Right atrium auricular region (tissue), 2 donors: ENCODE measurements at places on chromosomes 12 and 14. TPM values are rescaled to one million over a fixed set of nuclear protein-coding genes. Genes with fewer than 3 reads are reported as not detected.
A peak's percentile ranks its signal among the peaks of the same experiment; 100 is the strongest.

The CEBPE gene
- total RNA-seq = not detected

The ACVR1B gene
- total RNA-seq = 8.2 TPM

DNA sequence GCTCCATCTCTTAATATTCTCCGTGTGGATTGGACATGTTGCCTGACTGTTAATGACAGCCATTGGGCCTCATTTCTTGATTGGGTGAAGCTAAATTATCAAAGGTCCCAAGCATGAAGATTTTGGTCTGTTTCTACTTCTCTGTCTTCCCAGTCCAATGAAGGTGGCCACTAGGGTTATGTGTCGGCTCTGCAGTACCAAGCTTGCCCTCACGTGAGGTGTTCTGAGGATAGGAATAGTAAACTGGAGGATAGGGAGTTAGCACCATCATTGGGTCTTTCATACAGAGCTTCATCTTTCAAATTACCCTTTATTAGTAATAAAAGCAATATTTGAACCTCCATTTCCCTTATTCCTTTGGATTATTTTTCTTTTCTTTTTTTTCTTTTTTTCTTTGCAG lies 21.9 kb upstream of the BICD1 start:
- no peak overlapping the region for H3K27ac ChIP-seq
- no peaks in the 10 kb centered on the region for H3K27me3 ChIP-seq
- no peak for DNase-seq

The TGM1 gene
- total RNA-seq = 11.9 TPM

GRCh38 chr12:25025951-25026490 lies 77.1 kb upstream of the BCAT1 start:
- H3K27ac ChIP-seq = no peak overlapping the region
- H3K4me1 ChIP-seq = no peaks in the 10 kb centered on the region
- no peaks in the 10 kb centered on the region for H3K27me3 ChIP-seq
- DNase-seq = no peak
- no peak overlapping the region for H3K4me3 ChIP-seq
- no peaks in the 10 kb centered on the region for H3K36me3 ChIP-seq

GRCh38 chr12:3083921-3084347 lies 6.8 kb downstream of the TSPAN9 start:
- DNase-seq = no peak
- no peaks in the 10 kb centered on the region for H3K27me3 ChIP-seq
- no peak overlapping the region for H3K4me3 ChIP-seq
- H3K36me3 ChIP-seq = no peaks in the 10 kb centered on the region
- H3K4me1 ChIP-seq = no peaks in the 10 kb centered on the region
- peak overlapping the region; percentile 73 for H3K27ac ChIP-seq

GRCh38 chr14:82999802-83000201 lies 1466.1 kb upstream of the SEL1L start:
- H3K4me3 ChIP-seq = no peak overlapping the region
- no peaks in the 10 kb centered on the region for H3K4me1 ChIP-seq
- no peak for DNase-seq
- H3K27me3 ChIP-seq = no peaks in the 10 kb centered on the region
- no peaks in the 10 kb centered on the region for H3K36me3 ChIP-seq

DNA sequence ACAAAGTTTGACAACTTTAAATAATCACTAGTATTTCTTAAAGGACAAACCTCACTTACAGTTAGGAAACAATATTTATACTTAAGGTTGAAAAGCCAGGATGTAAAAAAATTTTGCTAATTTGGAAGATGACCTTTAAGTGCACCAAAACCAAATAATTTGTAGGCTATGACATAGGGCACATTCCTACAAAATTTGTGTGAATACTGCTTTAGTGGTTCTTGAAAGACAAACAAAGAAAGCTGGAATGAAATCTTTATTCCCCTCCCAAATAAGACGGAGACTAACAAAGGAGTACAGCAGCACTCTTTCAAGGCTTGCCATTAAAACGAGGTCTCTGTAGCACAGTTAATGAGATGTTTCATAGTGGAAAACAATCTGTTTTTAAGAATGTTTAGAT lies 45.6 kb downstream of the MSRB3 start:
- DNase-seq = no peak
- no peak overlapping the region for H3K4me3 ChIP-seq
- H3K27ac ChIP-seq = no peak overlapping the region
- no peaks in the 10 kb centered on the region for H3K4me1 ChIP-seq

DNA sequence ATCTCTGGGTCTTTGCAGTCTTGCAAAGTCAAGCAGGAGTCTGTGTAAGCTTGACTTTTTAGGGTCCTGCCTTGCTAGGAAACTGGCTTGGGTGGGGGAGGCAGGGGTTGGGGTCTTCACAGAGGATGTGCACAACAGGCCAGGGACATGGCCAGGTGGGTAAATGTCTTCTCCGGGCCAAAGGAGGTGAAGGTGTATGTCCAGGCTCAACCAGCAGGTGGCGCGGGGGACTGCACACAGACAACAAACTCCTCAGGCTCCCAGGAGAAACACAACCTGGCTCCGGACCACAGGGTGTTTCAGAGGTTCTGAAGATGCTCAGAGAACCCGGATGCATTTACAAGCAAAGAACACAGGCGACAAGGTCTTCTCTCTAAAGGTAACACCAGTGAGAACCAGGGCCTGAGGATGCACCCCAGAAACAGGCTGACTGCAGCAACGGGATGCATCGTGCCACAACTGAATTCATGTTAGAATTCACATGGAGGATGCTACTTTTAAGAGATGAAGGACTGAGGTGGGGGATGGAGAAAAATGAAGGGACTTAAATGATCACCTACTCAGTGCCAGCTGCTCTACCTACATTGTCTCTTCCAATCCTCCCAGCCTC lies 56.0 kb downstream of the PLEKHG3 start:
- no peaks in the 10 kb centered on the region for H3K36me3 ChIP-seq
- DNase-seq = no peak
- no peaks in the 10 kb centered on the region for H3K27me3 ChIP-seq
- no peaks in the 10 kb centered on the region for H3K4me1 ChIP-seq
- H3K4me3 ChIP-seq = no peak overlapping the region

DNA sequence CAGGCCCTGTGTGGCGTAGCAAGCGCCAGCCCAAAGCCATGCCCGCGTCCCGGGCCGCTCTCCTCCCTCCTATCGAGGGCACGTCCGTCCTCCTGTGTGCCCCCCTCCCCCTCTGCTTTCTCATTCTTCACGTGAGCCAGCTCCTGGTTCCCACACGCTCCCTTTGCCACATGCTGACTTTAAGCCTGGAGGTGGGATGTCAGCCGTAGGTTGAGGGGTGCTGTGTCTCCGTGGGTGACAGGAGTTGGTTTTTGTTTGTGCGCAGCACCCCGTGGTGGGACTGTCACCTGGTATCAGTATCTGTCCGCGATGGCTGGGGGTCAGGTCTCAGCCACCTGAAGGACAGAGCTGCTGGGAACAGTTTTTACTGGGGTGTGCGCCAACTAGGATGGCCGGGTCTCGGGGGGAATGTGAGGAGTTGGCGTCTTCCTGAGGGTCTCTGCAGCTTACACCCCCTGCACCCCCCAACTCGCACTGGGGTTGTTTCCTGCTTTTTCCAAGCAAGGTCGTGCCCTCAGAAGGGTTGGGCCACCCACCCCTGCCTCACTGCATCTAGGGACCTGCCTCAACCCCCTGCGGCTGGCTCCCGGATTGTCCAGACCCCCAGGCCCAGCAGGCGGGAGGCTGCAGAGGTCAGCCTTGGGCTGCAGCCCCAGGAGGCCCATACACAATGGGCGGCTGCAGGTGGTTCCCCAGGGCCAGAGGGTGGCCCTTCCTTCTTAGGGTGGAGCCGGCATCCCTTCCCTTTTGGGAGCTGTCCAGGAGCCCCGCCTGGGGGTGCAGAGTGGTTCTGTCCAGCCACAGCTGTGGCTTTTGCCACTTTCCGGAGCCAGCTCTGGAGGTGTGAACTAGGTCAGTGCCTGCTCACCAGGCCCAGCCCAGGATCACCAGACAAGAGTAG lies 7.3 kb downstream of the ULK1 start:
- H3K4me3 ChIP-seq = no peak overlapping the region
- H3K27ac ChIP-seq = peak overlapping the region; percentile 78

The CNIH1 gene
- 132 TPM for total RNA-seq

The SMOC1 gene
- total RNA-seq = 14.1 TPM

The C12orf42 gene
- total RNA-seq = not detected

The P2RX2 gene
- total RNA-seq = not detected

The PLA2G1B gene
- not detected for total RNA-seq

DNA sequence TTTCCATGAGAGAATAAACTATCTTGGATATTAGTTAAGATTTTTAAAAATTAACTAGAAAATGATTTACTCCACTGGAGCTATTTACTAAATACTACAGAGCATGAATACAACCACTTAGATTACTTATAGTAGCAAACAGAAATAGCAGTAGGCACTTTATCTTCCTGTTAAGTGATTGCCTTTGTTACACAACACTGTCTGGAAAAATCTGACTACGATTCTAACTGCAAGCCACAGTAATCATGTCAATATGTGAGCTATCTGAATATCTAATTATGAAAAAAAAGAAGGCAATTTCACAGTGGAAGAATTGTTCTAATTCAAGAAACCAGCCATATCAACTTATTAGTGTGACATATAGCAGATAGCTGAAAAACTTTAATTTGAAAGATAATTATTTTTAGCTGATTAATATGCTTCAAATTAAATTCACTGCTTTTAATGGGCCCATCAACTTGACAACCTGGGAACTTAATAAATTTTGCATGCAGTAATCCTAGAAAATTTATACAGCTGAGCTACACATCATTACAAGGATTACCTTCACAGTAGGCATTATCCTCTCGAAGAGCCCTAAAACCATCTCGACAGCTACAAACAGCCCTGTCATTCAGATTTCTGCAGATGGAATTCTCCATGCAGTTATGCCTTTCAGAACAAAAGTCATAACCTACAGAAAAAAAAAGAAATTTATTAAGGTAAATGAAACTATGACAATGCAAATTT lies 172.8 kb downstream of the NELL2 start:
- no peak for DNase-seq
- H3K4me3 ChIP-seq = no peak overlapping the region
- no peaks in the 10 kb centered on the region for H3K36me3 ChIP-seq
- H3K27ac ChIP-seq = no peak overlapping the region
- H3K27me3 ChIP-seq = no peaks in the 10 kb centered on the region

GRCh38 chr12:54572881-54573280 lies 15.6 kb downstream of the PPP1R1A start:
- no peak overlapping the region for H3K27ac ChIP-seq
- H3K27me3 ChIP-seq = no peaks in the 10 kb centered on the region
- H3K36me3 ChIP-seq = no peaks in the 10 kb centered on the region
- H3K4me3 ChIP-seq = no peak overlapping the region
- no peak for DNase-seq

The ZNF705A gene
- total RNA-seq = not detected

DNA sequence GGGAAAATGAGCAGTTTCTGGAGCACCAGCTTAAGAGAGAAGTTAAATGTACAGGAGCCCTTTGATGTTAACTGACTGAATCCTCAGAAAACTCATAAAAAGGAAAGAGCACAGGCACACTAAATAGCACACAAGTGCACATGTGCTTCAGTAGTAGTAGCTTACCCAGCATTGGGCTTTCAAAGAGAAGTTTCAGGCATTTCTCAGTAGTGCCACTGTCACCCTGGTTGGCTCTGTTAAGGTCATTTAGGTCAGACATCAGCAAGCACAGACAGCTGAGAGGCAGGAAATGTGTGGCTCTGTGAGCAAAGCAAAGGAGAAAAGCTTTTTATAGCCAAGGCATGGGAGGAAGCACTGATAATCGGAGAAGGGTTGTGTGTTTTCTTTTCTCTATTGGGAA lies 96.3 kb upstream of the HIF1A start:
- no peaks in the 10 kb centered on the region for H3K36me3 ChIP-seq
- peaks cover 25% of the 10 kb centered on the region for H3K4me1 ChIP-seq
- H3K27me3 ChIP-seq = no peaks in the 10 kb centered on the region
- peak overlapping the region; percentile 64 for H3K27ac ChIP-seq
- H3K4me3 ChIP-seq = no peak overlapping the region
- DNase-seq = no peak

DNA sequence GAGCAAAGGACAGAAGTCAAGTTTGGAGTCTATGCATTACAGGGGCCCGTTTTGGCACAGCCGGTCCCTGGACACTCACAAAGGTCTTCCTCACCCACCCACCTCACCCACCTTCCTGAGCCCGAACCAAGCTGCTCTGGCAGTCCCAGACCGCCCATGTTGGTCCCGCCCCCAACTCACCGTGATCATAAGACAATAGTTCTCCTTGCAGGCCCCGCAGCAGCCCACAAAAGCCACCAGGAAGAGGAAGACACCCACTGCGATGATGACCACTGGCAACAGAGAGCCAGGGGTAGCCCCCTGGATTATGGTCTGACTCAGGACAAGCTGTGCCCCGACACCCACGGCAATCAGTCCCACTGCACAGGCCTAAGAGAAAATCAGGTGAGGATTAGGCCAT lies 1.8 kb downstream of the CD63 start:
- H3K4me3 ChIP-seq = peak overlapping the region; percentile 79
- H3K4me1 ChIP-seq = no peaks in the 10 kb centered on the region
- DNase-seq = no peak
- peak overlapping the region; percentile 99 for H3K27ac ChIP-seq
- peaks cover 34% of the 10 kb centered on the region for H3K36me3 ChIP-seq

The CFAP251 gene
- 2.2 TPM for total RNA-seq

DNA sequence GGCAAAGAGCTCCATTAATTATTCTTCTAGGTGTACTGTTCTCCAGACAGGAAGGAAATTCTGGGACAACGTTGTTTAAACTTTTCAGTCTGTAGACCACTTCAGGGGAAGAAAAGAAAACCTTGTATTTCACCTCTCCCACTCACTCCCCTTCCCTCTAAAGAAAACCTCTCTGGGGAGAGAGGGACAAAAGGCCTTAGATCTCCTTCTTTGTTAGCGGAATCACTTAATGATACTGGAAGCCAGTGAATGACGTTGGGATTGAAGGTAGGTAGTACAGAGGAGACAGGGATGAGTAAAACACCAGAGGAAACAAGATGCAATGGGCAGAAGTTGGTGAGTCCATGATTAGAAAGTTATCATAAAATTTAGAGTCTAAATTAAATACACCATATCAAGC lies 38.7 kb upstream of the SGPP1 start:
- H3K4me3 ChIP-seq = no peak overlapping the region
- H3K27ac ChIP-seq = no peak overlapping the region
- no peaks in the 10 kb centered on the region for H3K36me3 ChIP-seq
- no peaks in the 10 kb centered on the region for H3K4me1 ChIP-seq
- no peak for DNase-seq
- no peaks in the 10 kb centered on the region for H3K27me3 ChIP-seq
